Caki2 (cell line): ENCODE measurements at places on chromosomes 7 and 10. TPM values are rescaled to one million over a fixed set of nuclear protein-coding genes. Genes with fewer than 3 reads are reported as not detected.

Gene CPA1
- total RNA-seq = not detected in 2 replicates

Gene AKR1C4
- total RNA-seq = not detected in 2 replicates

Gene TAS2R41
- total RNA-seq = not detected in 2 replicates

Gene HILPDA
- total RNA-seq = 8.6 and 14.8 TPM in 2 replicates

Gene SFTPD
- 2.8 TPM in 1 of 2 replicates, not detected in the other for total RNA-seq

Gene SPDYE9
- not detected in 2 replicates for total RNA-seq

Gene SPAG6
- not detected in 2 replicates for total RNA-seq

Gene RBP3
- total RNA-seq = not detected in 2 replicates

Gene PLXDC2
- 4.7 and 7.4 TPM in 2 replicates for total RNA-seq

Gene SEMA3D
- total RNA-seq = not detected in 2 replicates

Gene DIP2C
- 4.9 and 18.5 TPM in 2 replicates for total RNA-seq

Gene FAM25A
- not detected in 2 replicates for total RNA-seq

Gene PAX4
- total RNA-seq = not detected in 2 replicates

Gene ANKRD30A
- not detected in 2 replicates for total RNA-seq

Gene GLI3
- total RNA-seq = 1.8 and 1.9 TPM in 2 replicates

Gene CTTNBP2
- not detected in 2 replicates for total RNA-seq

Gene TLX1
- not detected in 2 replicates for total RNA-seq

Gene IL15RA
- 20.9 and 49.6 TPM in 2 replicates for total RNA-seq

Gene DMTF1
- total RNA-seq = 6.4 and 25.4 TPM in 2 replicates
